ENCODE measurements at places on chromosomes 5 and 9.

GRCh38 chr9:136544964-136545691 is 720 bp downstream of the NOTCH1 start:
- peak; percentile 42 for DNase-seq
- H3K4me3 ChIP-seq: peak overlapping the region; percentile 88
- H3K27ac ChIP-seq: peak overlapping the region; percentile 76
- H3K4me1 ChIP-seq: peaks cover 34% of the 10 kb centered on the region

DNA sequence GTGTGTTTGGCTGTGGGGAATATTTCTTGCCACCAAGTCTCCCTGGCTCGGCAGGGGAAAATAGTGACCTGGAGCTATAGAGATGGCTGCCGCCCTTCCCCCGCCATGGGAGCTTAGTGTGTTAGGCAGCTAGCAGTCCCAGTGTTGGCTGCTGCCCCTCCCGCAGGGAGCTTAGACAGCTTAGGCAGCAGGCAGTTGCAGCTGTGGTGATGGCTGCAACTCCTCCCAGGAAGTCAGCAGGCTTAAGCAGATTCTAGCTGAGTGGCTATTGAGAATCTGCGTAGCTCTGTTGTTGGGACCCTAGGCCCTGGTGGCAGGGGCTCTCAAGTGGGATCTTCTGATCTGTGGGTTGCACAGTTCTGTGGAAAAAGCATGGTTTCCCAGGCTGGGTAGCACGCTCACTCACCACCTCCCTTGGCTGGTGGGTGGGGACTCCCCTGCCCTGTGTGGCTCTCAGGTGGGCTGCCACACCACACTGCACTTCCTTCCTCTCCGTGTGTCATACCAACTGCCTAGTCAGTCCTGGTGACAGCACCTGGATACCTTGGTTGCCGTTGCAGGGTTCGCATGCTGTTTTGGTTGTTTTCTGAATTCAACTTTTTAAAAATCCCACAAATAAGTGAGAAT is 9.3 kb downstream of the OR1N2 start:
- H3K27ac ChIP-seq: no peak overlapping the region
- no peaks in the 10 kb centered on the region for H3K27me3 ChIP-seq
- no peak for DNase-seq

- H3K36me3 ChIP-seq: no peaks in the 10 kb centered on the region
- H3K4me1 ChIP-seq: no peaks in the 10 kb centered on the region
- no peak overlapping the region for H3K4me3 ChIP-seq
- H3K27me3 ChIP-seq: no peaks in the 10 kb centered on the region
- DNase-seq: no peak
- no peak overlapping the region for H3K27ac ChIP-seq
These were observed 22.4 kb upstream of the FCN2 start for GRCh38 chr9:134858051-134858841.

- peak overlapping the region; percentile 57 for H3K27ac ChIP-seq
- H3K4me3 ChIP-seq: peak overlapping the region; percentile 17
- H3K27me3 ChIP-seq: no peaks in the 10 kb centered on the region
- no peak for DNase-seq
- peaks cover 46% of the 10 kb centered on the region for H3K4me1 ChIP-seq
These were observed 4.8 kb downstream of the USP20 start for GRCh38 chr9:129840034-129840433.

DNA sequence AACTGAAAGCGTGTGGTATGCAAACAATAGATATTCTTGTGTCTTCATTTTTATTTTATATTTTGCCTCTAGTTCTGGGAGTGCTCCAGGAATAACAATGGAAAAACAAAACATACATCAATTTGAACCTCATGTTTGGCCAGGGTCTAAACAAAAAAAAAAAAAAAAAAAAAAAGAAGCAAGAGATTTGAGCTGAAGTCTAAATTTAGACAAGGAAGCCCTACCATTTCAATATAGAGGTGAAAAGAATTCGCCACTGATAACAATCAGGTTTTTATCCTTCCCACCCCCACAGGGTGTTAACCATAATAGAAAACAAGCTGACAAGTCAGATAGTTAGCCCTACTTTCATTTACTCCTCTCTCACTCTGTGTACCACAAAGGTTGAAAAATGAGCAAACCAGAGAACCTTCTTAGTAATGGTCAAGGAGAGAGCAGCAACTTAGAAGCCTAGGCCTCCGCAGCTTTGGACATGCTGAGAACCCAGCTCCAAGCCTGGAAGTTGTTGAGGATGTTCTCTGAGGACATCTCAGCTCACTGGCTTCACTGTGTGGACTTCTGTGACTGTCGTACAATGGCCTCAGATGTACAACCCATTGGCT is 118.2 kb upstream of the HMHB1 start:
- DNase-seq: no peak
- H3K36me3 ChIP-seq: no peaks in the 10 kb centered on the region
- H3K27ac ChIP-seq: no peak overlapping the region
- H3K27me3 ChIP-seq: no peaks in the 10 kb centered on the region

DNA sequence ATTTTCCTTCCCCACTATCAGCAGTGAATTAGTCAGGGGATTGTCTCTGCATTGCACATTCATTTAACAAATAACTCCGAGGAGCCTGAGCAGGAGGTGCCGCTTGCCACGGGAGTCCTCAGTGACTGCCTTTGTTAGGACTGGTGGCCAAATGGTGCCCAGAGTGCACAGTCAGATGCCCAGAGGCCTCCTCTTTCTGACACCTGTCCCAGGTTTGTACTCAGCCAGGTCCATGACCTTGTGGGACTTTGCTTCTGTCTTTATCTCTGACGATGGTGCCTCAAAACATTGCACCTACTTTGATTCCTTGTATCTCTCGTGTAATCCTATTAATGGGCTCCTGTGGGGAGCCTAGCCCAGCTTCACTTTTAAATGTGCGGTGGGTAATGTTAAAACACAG is 4.3 kb downstream of the SRD5A1 start:
- no peak overlapping the region for H3K27ac ChIP-seq
- DNase-seq: no peak
- H3K4me3 ChIP-seq: no peak overlapping the region
- no peaks in the 10 kb centered on the region for H3K36me3 ChIP-seq
- peaks cover 7% of the 10 kb centered on the region for H3K4me1 ChIP-seq
- no peaks in the 10 kb centered on the region for H3K27me3 ChIP-seq

DNA sequence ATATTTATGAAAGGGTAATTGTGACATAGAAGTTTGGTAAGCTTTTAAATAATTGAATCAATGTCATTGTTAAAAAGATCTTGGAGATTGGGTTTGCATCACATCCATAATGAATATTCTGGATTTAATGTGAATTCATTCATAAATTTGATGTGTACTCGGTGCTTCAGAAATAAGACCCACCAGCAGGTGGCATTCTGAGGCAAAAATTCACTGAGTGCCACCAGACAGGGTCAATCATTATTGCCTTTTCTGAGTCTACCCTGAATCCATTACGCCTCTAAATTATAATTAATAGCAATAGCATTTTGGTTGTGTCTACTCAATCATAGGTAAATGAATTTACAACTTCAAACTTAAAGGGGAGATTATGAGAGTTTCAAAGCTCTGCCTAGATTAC is 1.0 kb downstream of the TRPC7 start:
- DNase-seq: no peak
- no peaks in the 10 kb centered on the region for H3K4me1 ChIP-seq
- no peaks in the 10 kb centered on the region for H3K27me3 ChIP-seq
- H3K27ac ChIP-seq: no peak overlapping the region
- H3K4me3 ChIP-seq: no peak overlapping the region

GRCh38 chr5:143588933-143589662 is 185.6 kb upstream of the NR3C1 start:
- no peaks in the 10 kb centered on the region for H3K4me1 ChIP-seq
- H3K36me3 ChIP-seq: no peaks in the 10 kb centered on the region
- no peak overlapping the region for H3K27ac ChIP-seq
- no peak for DNase-seq
- no peak overlapping the region for H3K4me3 ChIP-seq

DNA sequence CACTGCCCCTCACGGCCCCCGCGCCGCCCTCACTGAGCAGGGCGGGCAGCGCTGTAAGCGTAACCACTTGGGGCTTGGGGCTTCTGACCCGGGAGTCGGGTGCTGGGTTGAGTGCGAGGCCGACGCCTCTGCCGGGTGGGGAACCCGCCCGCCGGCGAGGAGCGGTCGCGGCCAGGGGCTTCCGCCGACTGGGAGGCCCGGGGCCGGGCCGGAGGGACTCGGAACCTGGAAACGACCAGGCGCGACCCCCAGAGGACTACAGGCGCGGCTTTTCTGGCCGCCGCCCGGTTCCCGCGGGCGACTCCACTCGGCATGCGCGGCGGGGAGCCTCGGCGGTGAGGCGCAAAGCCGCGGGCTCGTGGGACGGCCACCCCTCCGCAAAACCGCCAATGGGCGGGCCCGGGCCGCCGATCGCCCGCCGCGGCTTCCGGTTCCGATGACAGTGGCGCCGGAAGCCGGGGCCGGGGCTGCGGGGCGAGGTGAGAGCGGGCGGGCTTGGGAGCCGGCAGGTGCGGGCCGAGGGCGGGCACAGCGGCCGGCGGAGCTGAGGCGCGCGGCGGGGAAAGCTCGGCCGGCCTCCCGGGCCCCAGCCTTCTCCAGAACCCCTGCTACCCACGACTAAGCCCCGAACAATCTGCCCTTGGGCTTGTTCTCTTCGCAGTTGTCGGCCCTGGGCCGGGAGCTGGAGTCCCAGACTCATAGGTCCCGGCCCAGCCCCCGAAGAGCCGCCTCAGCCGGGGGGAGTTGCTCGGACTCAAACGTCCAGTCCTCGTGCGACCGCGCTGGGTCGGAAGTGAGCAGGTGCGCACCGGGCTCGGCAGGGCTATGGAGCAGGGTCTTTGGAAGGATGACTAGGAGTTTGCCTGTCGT is at the start of gene RMND5B:
TSS of gene RMND5B (plus strand) at position 439 of the 870 bp plus-strand sequence. CDS start 7,106 bp downstream, outside the sequence.
- peaks cover 2% of the 10 kb centered on the region for H3K36me3 ChIP-seq
- peak within 1 kb of the TSS; percentile 78 for H3K27ac ChIP-seq
- peak; percentile 71 for DNase-seq
- peak within 1 kb of the TSS; percentile 78 for H3K4me3 ChIP-seq

DNA sequence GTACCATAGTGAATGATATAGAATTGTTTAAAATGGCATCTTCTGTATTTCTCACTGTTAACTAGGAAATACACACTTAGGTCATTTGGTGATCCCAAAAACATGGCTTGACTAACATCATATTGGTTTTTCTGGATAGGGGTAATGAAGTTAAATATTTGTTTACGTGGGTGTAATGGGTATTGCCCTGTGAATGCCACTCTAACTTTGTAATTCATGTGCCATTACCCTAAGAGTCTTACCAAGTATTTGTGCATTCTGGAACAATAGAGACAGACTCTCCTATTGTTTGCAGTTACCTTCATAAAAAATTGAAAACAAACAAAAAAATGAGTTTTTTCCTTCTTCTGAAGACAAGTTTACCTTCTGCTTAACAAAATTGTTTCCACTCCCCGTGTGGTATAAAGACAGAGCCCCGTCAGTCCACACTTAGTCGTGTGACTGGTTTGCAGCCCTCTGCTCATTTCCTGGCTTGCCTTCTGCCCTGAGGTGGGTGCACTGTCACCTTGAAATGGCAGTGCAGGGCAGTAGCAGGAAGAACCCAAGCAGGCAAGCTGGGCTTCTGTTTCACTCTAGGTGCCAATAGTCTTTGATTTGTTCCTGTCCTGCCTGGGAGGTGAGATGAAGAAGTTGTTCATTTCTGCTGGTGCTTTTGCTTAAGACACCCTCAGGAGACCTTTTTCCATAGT is 9.6 kb upstream of the CATSPER3 start:
- H3K27me3 ChIP-seq: no peaks in the 10 kb centered on the region
- DNase-seq: no peak
- no peaks in the 10 kb centered on the region for H3K4me1 ChIP-seq
- no peaks in the 10 kb centered on the region for H3K36me3 ChIP-seq

- H3K4me3 ChIP-seq: no peak overlapping the region
These were observed 58.8 kb downstream of the C9orf153 start for GRCh38 chr9:86200599-86201162.

DNA sequence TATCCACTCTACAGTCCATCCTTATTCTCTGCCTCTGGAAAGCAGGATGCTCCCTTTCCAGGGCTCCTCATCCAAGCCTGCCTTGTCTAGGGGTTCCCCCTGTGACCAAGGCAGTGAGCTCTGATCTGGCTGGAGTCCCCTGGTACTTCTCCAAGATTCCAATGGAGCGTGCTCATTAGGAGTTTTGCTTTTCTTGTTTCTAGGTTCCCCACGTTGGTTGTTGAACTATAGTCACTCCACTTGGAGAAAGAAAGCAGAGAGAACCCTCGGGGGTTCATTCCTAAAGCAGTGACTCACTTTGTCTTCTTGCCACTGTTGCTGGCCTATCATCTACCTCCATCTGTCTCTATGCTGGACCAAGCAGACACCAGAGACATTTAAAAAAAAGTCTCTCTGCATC is 192.6 kb downstream of the TLE4 start:
- H3K4me3 ChIP-seq: no peak overlapping the region
- H3K4me1 ChIP-seq: no peaks in the 10 kb centered on the region
- no peak for DNase-seq
- no peaks in the 10 kb centered on the region for H3K27me3 ChIP-seq
- no peaks in the 10 kb centered on the region for H3K36me3 ChIP-seq

GRCh38 chr5:127590156-127590722 is 58.6 kb upstream of the CTXN3 start:
- H3K27me3 ChIP-seq: no peaks in the 10 kb centered on the region
- no peak overlapping the region for H3K27ac ChIP-seq
- DNase-seq: no peak
- H3K36me3 ChIP-seq: no peaks in the 10 kb centered on the region
- H3K4me1 ChIP-seq: no peaks in the 10 kb centered on the region

DNA sequence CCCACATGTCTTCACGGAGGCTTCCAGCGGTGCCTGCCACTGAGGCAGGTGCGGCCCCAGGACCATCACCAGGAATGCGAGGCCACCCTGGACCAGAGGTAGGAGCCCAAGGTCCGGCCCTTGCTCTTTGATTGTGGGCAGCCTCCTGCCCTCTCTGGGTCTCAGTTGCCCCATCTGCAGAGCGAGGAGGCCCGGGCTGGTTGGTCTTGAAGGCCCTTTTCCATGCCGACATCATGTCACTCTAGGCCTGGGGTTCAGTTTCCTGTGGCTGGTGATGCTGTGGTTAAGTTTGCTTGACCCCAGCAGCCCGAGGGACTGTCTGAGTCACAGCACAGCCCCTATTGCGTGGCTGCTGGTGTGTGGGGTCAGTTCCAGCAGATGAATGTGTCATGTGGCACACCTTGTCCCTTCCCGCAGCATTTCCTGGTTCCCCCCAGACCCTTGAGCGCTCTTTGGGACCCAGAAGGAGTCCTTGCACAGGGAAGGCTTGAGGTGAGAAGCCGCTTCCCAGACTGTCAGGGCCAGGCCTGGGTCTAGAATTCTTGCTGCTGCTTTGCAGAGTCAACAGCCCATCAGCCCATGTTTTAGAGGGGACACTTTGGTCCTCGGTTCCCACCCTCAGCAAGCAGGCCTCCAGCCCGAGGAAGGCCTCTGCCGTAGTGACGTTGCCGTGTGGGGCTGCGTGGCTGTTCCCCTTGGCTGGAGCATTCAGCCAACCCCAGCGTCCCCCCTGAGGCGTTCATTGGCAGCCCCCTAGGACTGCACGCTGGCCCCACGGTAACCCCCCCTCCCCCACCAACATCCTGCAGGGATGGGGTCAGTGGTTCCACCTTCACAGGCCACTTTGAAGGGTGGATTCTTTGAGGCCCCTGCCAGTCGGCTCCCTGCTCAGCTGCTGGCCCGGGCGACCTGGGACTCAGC is 31.0 kb upstream of the HMCN2 start:
- peaks cover 8% of the 10 kb centered on the region for H3K4me1 ChIP-seq
- no peak for DNase-seq
- no peak overlapping the region for H3K4me3 ChIP-seq
- H3K36me3 ChIP-seq: no peaks in the 10 kb centered on the region
- H3K27ac ChIP-seq: no peak overlapping the region

GRCh38 chr5:15463231-15463980 is 36.6 kb upstream of the FBXL7 start:
- H3K27me3 ChIP-seq: no peaks in the 10 kb centered on the region
- DNase-seq: no peak
- H3K36me3 ChIP-seq: no peaks in the 10 kb centered on the region
- H3K4me3 ChIP-seq: no peak overlapping the region
- H3K4me1 ChIP-seq: no peaks in the 10 kb centered on the region
